Fibroblast of skin of left biceps (primary cell): ENCODE measurements at places on chromosomes 7 and 10.

DNA sequence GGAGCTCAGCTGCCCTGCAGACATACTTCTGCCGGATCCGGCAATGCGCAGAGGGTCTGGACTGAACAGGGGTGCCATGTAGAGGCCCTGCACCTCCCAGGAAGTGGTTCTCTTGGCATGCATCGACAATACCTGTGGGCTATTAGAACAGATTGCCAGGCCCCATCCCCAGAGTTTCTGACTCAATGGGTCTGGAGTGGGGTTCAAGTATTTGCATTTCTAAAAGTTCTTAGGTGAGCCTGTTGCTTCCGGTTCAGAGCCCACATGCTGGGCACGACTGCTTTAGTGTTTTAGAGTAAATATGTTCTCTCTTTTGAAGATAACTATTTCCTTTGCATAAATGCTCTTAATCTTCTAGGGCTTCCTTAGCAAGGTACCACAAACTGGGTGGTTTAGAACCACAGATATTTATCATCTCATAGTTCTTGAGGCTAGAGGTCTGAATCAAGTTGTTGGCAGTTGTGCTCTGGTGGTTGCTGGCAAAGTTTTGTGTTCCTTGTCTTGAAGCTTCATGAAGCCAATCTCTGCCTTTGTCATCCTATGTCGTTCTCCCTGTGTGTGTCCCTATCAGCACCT lies 435.5 kb downstream of the TCERG1L start:
- DNase-seq, result no peak

DNA sequence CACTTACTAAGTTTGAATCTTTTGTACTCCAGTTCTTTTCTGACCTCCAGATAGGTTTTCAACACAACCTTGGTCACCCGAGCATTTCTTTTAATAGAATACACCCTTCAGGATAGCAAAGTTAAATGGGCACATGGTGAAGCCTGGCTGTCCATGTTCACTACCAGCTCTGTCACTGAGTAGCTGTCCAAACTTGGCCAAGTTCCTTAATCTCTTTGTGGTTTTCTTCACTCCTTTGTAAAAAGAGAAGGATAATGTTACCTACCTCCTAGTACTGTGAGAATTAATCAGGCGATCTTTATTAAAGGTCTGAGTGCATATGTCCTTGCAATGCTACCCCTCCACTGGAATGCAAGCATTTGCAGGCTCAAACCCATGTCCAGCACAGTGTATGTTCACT lies 128.1 kb upstream of the PTPRZ1 start:
- DNase-seq, result no peak

DNA sequence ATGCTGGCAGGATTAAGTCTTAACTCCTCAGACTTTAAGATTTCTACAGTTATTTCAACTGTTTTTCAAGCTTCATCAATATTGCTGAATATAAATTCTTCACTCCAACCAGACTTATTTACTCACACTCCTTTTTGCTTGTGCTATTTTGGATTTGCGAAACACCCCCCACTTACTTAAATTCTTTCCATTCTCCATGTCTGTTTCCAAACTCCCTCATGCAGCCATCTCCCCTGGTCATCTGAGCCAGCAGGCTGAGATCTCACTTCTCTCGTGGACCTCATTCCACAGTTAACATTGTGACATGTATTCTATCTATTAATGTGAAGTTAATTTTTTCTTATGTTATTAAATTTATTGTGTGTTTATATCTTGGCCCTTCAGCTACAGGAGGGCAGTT lies 188.9 kb upstream of the HDAC9 start:
- no peak for DNase-seq

DNA sequence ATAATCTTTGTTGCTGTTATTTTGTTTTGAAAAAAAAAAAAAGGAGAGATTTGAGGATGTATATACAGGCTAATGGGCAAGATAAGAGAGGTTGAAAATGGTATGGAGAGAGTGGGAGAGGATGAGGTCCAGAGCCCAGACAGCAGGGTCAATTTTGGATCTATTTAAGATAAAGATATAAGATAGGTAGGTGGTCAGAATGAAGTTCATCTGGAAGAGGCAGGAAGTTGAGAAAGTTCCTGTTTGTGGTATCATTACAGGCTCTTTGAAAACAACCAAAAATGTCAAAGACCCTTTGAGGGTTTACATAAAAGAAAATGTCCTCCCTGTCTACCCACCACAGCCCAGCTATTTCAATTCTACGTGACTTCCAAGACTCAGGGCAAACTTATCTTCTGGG lies 7.5 kb downstream of the CEP41 start:
- no peak for DNase-seq

GRCh38 chr10:18421726-18422293 lies 229.6 kb downstream of the NSUN6 start:
- no peak for DNase-seq

GRCh38 chr7:34807548-34808340 lies 149.7 kb downstream of the NPSR1 start:
- DNase-seq, result no peak

- DNase-seq, result no peak
Measured at GRCh38 chr7:92880212-92881090, 44.1 kb upstream of the CDK6 start.

GRCh38 chr7:105652359-105652993 lies 71.2 kb upstream of the EFCAB10 start:
- DNase-seq, result peak; percentile 21
